ENCODE measurements at places on chromosomes 7 and 10.

DNA sequence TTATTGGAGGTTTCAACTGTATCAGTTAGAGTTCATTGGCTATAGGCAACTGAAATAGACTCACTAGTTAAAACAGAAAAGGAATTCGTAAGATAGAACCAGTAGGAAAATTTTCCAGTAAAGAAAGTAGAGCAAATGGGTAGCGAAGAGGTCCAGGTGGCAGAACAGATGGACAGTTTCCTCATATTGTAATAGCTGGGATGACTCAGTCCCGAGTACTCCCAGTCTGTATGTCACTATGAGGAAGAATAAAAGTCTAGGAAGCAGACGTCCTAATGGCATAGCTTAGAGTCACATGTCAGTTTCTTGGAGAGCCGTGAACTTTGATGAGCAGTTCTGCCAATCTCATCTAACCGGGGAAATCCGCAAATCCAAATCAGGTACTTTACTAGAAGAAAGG, 95.3 kb downstream of the RNF32 start:
- no peak for DNase-seq

- DNase-seq: no peak
Observed at GRCh38 chr7:132465516-132465915, 110.8 kb downstream of the PLXNA4 start.

GRCh38 chr7:27739301-27739908, 557 bp upstream of the TAX1BP1 start:
- DNase-seq: peak; percentile 46

- DNase-seq: no peak
Observed at GRCh38 chr7:99235925-99236324, 28.0 kb upstream of the KPNA7 start.

DNA sequence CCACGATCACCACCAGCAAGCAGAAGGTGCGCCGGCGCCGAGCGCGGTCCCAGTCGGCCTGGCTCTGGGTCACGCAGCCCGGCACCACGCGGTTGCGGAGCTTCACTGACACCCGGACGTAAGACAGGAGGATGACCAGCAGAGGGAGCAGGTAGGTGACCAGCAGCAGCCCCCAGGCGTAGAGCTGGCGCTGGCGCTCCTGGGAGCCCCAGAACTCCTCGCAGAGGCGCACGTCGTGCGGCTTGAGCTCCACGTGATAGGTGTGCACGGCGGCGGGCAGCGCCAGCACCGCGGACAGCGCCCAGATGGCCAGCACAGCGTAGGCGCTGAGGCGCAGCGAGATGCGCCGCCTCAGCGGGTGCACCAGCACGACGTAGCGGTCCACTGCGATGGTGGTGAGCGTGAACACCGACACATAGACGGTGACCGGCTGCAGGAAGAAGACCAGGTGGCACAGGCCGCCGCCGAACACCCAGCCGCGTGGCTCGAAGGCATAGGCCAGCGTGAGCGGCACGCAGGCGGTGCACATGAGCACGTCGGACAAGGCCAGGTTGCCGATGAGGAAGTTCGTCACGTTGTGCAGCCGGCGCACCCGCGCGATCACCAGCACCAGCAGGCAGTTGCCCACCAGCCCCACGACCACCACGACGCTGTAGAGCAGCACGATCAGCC, 920 bp downstream of the PRLHR start:
- DNase-seq: no peak

DNA sequence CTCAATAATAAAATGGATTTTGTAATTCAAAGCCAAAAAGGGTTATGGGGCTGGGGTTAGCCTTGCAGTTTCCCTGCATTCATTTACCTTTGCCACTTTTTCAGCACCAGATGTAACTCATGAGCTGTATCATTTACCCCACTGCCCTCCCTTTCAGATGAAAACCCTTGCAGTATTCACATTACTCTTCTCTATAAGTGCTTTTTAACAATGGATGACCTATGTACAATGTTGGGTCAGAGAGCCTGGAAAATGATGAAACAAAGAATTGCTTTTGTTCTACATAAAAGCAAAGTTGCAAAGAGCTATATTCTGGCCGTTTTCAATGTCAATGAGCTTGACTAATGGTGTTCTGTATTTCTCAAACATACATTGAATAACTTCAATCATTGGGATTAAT, 189.7 kb downstream of the TMEM26 start:
- DNase-seq: no peak

GRCh38 chr7:30790356-30790755, 19.1 kb downstream of the MINDY4 start:
- DNase-seq: no peak

DNA sequence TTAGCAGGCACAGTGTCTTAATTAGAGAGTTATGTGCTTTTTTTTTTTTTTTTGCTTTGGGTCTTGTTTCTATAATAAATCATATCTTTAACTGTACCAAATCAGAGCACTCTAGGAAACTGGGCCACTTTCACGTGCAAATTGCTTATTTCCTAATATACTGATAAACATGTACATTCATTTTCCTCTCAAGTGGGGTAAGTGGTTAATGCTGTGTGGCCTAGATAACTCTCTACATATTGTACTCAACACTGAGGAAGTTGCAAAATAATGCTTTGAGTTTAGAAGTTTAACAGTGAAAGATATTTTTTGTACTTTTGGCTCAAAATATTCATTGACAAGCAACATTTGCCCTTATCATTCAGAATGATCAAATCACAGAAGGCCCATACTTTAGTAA, 115.9 kb upstream of the IFRD1 start:
- DNase-seq: no peak

GRCh38 chr7:27665531-27665930, 2.8 kb upstream of the HIBADH start:
- DNase-seq: no peak

DNA sequence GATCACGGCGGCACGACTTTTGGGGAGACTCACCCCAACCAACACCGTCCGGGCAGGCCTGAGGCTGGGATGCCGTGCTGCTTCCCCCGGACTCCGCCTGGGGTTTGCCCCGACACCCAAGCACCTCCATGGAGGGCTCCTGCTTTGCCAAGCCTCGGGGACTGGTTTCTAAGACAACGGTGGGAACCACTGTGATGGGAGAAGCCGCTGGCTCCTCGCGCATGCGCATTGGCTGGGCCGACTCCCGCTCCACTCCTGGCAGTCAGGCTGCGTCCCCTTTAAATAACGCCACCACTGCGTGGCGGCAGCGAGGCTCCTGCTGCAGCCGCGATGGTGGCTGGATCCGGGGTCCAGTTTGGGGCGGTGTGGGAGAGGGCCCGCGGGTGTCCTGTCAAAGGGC, 201.0 kb downstream of the ZNF716 start:
- no peak for DNase-seq

DNA sequence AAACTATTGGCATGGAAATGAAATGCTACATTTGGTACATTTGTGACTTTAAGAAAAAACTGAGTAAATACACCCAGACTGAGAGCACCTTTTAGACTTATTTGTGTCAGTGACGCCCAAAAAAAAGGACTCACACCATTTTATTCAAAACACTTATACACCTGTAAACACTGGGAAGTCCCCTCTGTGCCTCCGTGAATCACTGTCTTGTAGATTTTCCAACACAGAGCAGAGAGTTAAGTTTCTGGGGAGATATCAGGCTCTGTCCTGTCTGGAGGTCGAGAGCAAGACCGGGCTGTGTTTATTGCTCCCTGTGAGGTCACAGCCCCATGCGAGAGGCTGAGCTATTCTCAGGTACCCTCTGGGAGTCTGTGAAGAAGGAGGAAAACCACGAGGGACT, 60.7 kb upstream of the TM9SF3 start:
- no peak for DNase-seq

DNA sequence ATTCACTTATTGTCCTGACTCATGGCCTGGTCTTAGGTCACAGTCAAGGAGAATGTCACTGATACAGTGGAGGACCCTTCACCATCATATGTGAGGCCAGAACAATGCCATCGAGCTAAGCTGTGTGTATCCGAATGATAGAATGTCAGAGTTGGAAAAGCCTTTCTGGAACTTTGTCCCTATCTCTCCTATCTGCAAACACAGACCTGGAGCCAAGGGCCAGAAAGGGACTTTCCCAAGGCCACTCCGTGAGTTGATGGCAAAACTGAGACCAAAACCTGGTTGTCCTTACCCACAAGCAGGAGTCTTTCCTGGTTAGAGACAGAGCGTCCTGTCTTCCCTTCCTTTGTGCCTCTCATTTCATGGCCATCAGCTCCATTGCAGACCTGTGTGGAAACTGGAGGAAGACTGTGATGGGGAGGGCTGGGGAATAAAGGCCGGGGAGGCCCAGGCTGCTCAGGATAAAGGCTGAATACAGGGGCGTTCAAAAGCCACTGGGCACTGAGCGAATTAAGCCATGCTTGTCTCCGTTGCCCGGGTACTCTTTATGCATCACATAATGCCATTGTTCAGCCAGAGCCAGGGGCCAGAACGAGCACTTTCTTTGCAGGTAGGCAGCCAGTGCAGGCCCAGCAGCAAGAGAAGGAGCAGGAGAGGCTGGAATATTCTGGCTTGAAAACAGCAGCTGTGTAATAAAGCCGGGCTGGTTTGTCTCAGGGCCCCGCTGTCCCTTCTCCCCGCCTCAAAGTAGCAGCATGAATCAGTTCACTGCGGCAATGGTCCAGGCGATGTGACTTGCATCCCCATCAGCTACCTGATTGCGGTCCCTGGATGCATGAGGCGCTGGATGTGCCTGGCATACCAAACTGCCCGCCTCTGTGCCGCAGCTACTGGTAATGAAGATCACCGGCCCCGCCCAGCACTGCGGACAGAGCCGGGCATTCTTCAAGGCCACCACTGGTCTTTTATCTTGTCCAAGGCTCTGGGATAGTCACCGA, 143.0 kb downstream of the RPS24 start:
- no peak for DNase-seq

DNA sequence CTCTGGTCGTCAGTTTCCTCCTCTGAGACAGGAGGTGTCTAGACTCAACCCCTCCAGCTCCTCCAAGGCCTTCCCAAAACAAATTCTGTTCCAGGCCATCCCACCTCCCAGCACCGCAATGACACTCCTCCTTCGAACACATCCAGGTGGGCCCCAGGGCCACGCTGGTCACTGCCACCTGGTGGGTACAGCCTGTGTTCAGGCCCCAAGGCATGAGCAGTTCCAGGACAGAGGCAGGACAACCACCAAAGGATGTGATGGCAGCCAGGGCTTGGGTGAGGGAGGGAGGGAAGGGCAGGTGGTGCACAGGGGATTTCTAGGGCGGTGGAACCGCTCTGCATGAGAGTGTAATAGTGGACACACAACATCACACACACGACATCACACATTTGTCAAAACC, 76.5 kb downstream of the PRKAG2 start:
- DNase-seq: no peak

- DNase-seq: no peak
Observed at GRCh38 chr10:126491476-126491875, 103.2 kb upstream of the ADAM12 start.

- no peak for DNase-seq
Observed at GRCh38 chr7:120785095-120785494, 72.8 kb downstream of the TSPAN12 start.

DNA sequence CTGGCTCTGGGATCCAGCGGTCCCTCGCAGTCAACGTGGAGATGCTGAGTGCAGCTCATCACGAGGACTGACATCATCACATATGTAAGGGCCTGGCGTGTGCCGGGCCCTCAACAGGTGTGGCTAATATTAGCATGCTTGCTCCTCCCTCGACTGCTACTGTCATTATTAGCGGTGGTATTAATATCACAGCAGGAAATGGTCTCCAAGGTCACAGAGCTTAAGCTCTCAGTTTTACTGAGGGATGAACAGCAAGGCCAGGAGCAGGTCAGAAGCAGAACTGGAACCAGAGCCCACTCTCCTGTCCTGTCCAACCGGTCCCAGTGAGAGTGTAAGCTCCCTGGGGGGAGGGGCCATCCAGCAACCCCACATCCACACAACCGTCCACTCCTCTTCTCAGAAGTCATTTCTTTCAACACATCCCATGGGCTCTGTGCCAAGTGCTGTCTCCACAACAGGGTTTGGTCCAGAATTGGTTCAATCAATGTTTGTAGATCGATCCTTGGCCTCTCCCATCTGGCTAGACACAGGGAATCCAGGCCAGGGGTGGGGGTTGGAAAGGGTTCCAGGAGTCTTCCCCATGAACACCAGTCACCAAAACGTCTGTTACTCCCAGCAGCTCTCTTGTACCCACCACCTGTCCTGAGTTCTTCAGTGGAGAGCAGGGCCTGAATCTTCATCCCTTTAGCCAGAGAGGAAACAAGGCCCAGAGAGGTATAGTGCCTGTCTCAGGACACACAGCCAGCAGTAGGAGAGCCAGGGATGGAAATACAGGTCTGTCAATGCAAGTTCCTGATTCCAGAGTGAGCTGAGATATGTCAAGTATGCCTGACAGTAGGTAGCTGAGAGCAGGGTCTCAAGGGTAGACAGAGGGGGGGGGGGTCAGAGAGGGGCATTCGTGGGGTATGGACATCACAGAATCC, 45.3 kb upstream of the ZMIZ1 start:
- DNase-seq: no peak

DNA sequence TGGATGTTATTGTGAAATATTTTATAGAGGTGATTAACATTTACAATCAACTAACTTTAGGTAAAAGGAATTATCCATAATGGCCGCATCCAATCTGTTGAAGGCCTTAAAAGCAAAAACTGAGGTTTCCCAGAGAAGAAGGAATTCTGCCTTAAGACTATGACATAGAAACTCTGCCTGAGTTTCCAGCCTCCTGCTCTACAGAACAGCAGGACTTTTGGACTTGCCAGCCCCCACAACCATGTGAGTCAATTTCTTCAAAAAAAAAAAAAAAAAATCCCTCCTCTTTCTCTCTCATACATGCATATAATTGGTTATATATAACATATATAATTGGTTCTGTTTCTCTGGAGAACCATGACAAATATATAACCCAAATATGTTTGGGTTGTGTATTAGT, 15.4 kb downstream of the SLC25A28 start:
- no peak for DNase-seq

DNA sequence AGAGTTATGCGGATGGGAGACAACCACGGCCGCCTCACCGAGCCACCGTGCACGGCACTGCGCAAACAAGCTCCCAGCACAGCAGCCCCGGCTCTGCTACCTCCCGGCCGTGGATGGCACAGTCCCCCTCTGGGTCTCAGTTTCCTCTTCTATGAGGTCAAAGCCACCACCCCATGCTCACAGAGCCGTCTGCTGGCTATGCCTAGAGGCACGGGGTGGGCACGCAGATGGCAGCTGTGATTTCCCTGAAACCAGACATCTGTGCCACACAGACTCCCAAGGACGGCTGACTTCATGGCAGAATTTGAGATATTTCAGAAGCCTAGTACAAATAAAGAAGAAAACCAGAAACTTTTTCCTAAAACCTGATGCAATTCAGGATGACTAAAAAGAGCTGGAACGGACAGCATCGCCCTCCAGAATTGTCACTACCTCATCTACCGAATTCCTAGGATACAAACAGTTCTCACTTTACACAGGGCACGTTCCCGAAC, 73.2 kb downstream of the AMZ1 start:
- DNase-seq: no peak
